ENCODE measurements at places on chromosomes 7 and 10.

DNA sequence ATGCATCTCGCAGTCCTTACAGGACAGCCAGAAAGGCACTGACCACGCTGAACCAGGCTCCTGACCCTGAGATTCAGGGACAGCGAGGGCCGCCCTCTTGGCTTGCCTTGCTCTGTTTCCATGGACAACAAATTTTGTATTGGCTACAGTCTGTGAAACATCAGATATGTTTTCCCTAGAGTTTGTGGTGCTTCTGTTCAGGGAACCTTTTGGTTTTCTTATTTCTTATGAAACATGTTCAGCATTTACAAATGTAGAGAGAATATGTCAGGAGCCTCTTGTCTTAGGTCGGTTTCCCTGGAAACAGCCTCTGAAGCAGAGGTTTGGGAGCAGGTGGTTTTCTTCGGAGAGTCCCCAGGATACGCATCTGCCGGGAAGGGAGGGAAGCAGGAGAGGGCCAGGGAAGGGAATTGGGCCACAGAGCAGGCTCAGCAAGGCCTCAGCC is 260.1 kb downstream of the CCDC3 start:
- DNase-seq = no peak

- no peak for DNase-seq
Measured at GRCh38 chr7:33444511-33444910, 315.1 kb downstream of the BBS9 start.

DNA sequence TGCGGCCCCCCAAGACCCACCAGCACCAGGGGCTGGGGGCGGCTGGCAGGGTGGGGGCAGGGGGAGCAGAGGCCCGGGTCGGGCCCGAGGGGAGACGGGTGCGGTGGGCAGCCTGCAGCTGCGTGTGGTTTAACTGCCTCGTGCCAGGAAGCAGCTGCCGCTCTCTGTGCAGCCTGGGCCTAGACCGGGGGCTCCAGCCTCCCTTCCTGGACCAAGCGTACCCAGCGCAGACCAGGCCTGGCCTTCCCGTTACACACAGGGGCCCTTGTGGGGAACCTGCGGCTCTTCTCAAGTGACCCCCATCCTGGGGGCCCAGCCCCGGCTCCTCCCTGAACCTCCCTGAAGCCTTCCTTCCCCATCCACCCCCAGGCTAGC is 6.6 kb upstream of the INTS1 start:
- no peak for DNase-seq

DNA sequence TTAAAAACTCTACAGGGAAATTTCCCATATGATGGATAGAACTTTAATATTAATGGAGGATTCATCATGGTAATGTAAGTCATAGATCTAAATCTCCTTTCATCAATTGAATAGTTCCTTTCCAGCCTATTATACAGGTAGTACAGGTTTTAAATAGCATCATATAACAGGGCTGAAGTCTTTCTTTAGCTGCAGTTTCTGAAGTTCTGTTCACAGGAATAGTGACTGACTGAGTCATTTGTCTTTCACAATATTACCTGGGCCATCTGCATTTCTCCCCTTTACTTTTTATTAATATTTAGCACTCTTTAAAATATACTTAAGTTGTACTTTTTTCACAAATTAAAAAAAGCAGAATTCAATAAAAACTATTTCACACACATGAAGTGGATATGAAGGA is 12.6 kb upstream of the NPVF start:
- DNase-seq = no peak

Data from smooth muscle cell of the brain vasculature (primary cell).